ENCODE measurements at places on chromosomes 16 and 17. TPM values are rescaled to one million over a fixed set of nuclear protein-coding genes. Genes with fewer than 3 reads are reported as not detected.

TAT gene
- polyA plus RNA-seq = 0.20 TPM

PYY gene
- polyA plus RNA-seq = not detected

ABCA10 gene
- 3.3 TPM for polyA plus RNA-seq

SPDYE4 gene
- polyA plus RNA-seq = not detected

HOXB13 gene
- 1.5 TPM for polyA plus RNA-seq

KRTAP4-8 gene
- not detected for polyA plus RNA-seq

PTGES3L gene
- polyA plus RNA-seq = 18.6 TPM

NEK8 gene
- polyA plus RNA-seq = 2.1 TPM

RNF112 gene
- 17.4 TPM for polyA plus RNA-seq

PRSS36 gene
- polyA plus RNA-seq = 2.6 TPM

CIBAR2 gene
- not detected for polyA plus RNA-seq

PTX4 gene
- polyA plus RNA-seq = 0.10 TPM

ENPP7 gene
- polyA plus RNA-seq = not detected

C16orf74 gene
- polyA plus RNA-seq = 10.7 TPM

C17orf50 gene
- polyA plus RNA-seq = not detected

SCGB1C2 gene
- polyA plus RNA-seq = not detected

MT1B gene
- not detected for polyA plus RNA-seq

SDR42E2 gene
- polyA plus RNA-seq = not detected

MMP28 gene
- 48.6 TPM for polyA plus RNA-seq

STH gene
- polyA plus RNA-seq = not detected

TBC1D3I gene
- not detected for polyA plus RNA-seq

ZNF747 gene
- 11.9 TPM for polyA plus RNA-seq

GPR142 gene
- 0.23 TPM for polyA plus RNA-seq

DNASE1L2 gene
- polyA plus RNA-seq = 0.77 TPM

NTN1 gene
- 23.9 TPM for polyA plus RNA-seq

EFCAB13 gene
- polyA plus RNA-seq = 1.4 TPM

RRAD gene
- 26.1 TPM for polyA plus RNA-seq

ADAP2 gene
- polyA plus RNA-seq = 6.7 TPM

ROGDI gene
- polyA plus RNA-seq = 45.1 TPM

RAB37 gene
- 6.7 TPM for polyA plus RNA-seq

CDH5 gene
- polyA plus RNA-seq = 44.0 TPM

NOG gene
- polyA plus RNA-seq = 1.5 TPM

HID1 gene
- 13.4 TPM for polyA plus RNA-seq

KRT28 gene
- polyA plus RNA-seq = not detected

TIMP2 gene
- 395 TPM for polyA plus RNA-seq

PLA2G10 gene
- polyA plus RNA-seq = 1.4 TPM

CACNA1H gene
- polyA plus RNA-seq = 151 TPM

HSD17B2 gene
- polyA plus RNA-seq = 83.2 TPM

C1QTNF8 gene
- not detected for polyA plus RNA-seq

TM4SF5 gene
- 0.18 TPM for polyA plus RNA-seq

ARHGAP44 gene
- 5.2 TPM for polyA plus RNA-seq

C17orf78 gene
- polyA plus RNA-seq = not detected

Data from urinary bladder (tissue), 4 donors.